Activated T-helper 1 cell treated with anti-CD3 and anti-CD28 coated beads, Interleukin-12 subunit alpha, Interleukin-12 subunit beta, Interleukin-2, Interleukin-4 antibody, amounts not matched to agents 30 ng/mL and 10 ng/mL and 1 ng/mL, durations not matched to agents 14 hours and 24 hours and 36 hours (primary cell): ENCODE measurements at places on chromosomes 6 and 20. TPM values are rescaled to one million over a fixed set of nuclear protein-coding genes. Genes with fewer than 3 reads are reported as not detected.

NRN1 gene
- total RNA-seq = 2.8 and 3.0 TPM in 2 replicates

DNA sequence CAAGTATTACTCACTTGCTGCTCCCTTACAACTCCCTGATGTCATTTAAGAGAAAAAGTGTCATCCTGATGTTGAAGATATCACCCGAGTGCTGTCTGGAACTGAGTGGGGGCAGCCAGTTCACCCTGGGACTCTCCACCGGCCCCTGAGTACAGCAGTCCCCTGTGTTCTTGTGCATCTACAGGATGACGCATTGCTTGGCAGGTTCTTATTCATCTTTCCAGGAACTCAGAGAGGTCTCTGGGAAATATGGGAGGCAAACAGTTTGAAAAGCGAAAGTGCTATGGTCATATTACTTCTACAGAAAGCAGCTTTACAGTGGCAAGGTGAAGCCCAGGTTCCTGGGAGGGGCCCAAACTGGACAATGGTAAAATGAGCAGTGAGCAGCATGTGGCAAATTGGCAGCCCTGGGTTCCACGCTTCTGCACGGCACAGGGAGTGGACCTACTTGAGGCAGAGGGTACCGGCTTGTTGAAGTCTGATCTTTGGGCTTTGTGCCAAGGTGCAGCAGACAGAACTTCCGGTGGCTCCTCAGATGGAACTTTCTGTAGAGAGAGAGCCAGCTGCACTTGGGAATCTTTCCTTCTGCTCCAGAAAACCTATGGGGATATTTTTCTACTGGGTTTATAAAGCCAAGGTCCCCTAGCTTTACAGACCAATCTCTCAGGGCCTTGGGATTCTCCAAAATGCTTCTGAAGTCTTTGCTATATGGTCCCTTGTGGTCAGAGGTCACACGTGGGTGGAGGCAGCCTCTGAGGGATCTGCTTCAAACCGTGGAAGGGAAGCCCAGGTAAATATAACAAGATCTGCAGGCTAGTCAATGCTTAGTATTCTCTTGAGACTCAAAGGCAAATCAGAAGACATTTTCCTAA, 128.3 kb downstream of the MAP3K7 start:
- DNase-seq = peak; percentile 66

- DNase-seq = no peak
Measured at GRCh38 chr6:129552413-129552812, 157.6 kb downstream of the ARHGAP18 start.

GRCh38 chr6:137233911-137234863, 15.0 kb upstream of the IFNGR1 start:
- peak; percentile 12 for DNase-seq

DNA sequence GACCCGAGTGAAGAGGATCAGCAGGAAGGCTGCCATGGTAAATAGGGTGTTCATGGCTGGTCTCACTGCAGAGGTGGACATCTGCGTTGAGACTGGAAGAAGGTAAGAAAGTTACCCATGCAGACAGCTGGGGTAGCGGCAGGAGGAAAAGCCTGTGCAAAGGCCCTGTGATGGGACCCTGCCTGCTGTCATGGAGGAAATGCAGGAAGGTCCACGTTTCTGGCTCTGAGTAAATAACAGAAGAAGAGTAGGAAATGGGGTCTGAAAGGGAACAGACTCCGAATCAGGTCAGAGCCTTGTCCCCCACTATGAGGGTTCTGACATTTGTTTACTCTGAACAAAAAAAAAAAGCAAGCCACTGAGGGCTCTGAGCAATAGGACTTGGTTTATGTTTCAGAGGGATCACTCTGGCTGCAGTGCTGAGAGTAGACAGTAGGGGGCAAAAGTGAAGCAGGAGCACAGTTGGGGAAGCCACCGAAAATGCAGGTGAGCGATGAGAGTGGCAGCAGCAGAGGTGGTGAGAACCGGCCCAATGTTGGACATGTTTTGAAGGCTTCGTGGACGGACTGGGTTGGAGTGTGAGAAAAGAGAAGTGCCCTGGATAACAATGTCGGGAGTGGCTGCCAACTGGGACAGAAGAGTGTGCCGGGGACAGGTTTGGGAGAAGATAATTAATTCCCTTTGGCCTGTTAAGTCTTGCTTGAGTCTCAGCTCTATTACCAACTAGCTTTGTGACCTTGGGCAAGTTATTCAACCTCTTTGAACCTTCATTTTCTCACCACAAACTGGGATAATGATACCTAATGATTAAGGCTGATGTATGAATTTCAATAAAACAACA, 57.9 kb upstream of the MAP7 start:
- peak; percentile 71 for DNase-seq

- no peak for DNase-seq
Measured at GRCh38 chr6:43386492-43386891, 17.0 kb upstream of the ZNF318 start.

- DNase-seq = no peak
Measured at GRCh38 chr6:135796643-135797305, 54.7 kb upstream of the PDE7B start.

- DNase-seq = no peak
Measured at GRCh38 chr6:71034563-71035345, 77.9 kb upstream of the B3GAT2 start.

DNA sequence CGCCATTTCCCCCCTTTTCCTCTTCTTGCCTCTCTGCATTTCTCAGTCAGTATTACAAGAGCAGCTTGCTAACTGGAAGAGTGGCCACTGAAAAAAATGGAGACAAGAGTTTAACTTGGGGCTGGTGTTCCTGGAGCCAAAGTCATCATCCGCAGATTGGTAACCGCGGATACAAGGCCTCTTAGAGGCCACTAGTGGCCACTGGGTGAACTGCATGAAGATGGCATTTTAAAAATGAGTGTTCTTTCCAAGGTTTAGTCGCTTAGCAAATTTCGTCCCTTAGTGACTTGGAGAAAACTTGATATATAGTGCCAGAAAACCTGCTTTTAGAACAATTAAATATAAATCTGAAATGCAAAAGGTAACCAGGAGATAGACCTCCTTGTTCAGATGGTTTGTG, 4.8 kb downstream of the F13A1 start:
- no peak for DNase-seq

- DNase-seq = peak; percentile 6
Measured at GRCh38 chr20:56628873-56629463, at the start of gene TFAP2C. Gene TFAP2C, plus strand, starts transcription at chr20:56629306. Its CDS starts 239 bp downstream, at chr20:56629545.

GRCh38 chr6:112311950-112312547, 35.1 kb upstream of the RFPL4B start:
- DNase-seq = no peak

- DNase-seq = no peak
Measured at GRCh38 chr6:109788687-109789086, 97.6 kb downstream of the FIG4 start.

- no peak for DNase-seq
Measured at GRCh38 chr20:58557733-58558342, 42.6 kb upstream of the APCDD1L start.

DNA sequence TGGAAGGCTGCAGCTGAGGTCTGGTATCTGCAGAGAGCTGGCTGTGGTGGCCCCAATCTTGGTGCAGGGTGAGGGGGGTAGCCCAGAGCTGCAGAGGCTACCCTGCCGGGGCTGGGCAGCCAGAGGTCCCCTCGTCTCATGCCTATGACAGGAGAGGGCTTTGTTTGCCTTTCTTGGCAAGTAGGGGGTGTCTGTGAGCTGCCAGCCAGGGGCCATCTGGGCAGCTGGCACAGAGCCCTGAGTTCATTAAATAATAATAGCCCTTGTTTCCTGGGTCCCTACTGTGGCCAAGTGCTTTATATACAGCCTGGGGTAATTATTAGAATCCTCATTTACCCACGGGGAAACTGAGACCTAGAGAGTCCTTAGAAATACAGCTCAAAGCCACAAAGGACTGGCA, 66.6 kb downstream of the EZR start:
- DNase-seq = no peak

DNA sequence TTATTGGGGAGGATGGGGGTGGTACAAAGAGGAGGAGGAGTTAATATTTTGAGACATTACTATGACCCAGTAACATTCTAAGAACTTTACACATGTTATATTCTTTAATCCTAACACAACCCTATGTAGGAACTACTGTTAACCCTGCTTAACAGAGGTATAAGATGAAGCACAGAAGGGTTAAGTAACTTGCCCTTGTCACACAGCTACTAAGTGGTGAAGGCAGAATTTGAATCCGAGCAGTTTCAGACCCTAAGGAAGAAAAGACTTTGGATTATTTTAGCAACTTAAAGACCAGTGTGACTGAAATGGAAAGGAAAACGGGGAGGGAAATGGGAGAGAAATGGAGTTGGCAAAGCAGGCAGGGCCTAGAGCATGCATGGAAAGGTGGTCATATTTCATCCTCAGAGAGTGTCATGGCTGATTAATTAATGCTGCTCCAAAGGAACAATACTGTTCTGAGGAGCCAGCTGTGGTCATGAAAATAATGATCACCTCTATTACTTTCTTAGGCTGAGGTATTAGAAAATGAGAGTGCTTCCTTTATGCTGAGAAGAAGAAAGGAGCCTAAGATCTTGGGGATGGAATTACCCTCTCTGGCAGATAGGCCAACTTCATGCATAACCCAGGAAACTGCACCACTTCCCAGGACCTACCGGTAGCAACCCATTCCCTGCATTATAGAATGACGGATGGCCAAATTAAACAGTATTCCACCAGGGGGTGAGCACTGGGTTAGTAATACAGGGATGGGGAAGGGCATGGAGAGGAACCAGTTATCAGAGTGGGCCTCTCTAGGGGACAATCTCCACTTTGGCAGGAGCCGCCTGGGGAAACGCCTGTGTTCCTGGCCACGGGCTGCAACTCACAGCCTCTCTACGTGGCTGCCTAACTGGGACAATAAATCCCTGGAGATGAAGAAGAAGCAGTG, 50.1 kb upstream of the TNFAIP3 start:
- DNase-seq = no peak

DNA sequence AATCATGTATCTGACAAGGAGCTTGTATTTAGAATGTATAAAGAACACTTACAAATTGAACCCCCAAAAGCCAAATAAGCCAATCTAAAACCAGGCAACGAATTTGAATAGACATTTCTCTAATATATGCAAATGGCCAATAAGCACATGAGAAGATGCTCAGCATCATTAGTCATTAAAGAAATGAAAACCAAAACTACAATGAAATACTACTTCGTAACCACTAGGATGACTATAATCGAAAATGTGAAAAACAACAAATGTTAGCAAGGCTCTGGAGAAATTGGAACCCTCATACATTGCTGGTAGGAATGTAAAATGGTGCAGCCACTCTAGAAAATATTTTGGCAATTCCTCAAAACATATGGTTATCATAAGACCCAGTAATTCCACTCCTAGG, 105.8 kb upstream of the TOP1 start:
- DNase-seq = no peak

DNA sequence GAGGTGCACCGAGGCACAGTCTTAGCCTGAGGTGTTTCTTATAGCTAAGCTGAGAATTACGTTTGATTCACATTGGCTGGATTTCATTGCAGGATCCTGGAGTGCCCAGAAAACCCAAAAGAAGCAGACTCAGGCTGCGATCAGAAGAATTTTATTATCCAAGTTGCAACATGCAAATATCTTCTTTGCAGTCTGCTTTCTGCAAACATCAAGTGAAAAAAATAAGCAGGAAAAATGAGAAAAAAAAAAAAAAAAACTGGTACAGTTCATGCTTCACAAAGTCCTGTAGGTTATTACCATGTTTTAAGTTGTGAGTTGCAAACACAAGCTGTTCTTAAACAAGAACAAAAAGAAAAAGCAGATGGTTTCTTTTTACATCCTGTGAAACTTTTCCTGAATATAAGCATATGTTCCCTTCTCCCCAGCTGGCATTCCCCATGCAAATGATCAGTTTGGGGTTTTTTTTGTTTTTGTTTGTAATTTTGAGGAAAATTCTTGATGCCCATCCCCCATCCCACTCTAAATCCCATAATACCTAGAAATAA, 349.0 kb downstream of the CBLN4 start:
- DNase-seq = no peak
